Stimulated activated CD8-positive, alpha-beta memory T cell treated with anti-CD3 and anti-CD28 coated beads, Interleukin-7, amount 100 ng/mL, for 4 hours (primary cell): ENCODE measurements at places on chromosomes 6 and 20.

GRCh38 chr6:44567406-44567805, 179.9 kb downstream of the CDC5L start:
- DNase-seq, result no peak

DNA sequence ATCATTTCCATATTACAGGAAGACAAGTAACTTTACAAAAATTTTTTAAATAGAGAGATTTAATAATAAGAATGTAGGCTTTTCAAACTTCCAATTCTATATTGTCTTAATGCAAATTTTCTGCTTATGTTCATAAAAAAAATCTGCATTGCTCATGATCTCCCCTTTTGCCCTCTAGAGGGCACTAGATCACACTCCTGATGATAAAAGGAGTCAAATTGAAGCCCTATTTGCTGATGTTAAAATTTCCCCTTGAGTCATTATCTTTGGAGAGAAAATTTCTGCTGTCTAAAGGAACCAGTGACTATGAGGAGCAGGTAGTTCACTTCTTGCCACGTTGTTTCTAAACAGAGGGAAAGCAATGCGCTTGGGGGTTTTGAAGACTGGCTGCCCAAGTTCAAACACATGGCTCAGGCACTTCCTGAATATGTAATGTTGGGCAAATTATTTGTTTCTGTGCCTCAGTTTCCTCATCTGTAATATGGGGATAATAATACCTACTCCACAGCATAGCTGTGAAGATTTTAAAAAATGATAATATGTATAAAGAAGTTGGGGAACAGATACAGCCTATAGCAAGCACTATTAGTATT, 874.2 kb downstream of the TFAP2A start:
- no peak for DNase-seq

DNA sequence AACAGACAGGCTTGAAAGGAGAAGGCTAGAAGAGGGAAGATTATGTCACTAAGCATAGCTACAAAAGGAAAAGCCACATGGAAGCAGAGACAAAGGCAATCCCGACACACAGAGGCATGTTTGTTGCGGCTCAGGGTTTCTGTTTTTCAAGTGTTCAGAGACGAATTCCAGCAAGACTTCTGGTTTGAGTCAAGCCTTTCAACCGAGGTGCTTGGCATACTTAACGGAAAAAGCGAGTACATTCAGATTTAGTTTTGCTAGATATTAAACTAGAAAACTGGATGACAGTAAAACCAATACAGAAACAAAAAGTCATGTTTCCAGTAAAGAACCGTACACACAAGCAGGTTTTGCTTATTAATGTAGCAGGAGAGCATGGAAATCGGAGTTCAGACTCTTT, 27.2 kb downstream of the MCUR1 start:
- DNase-seq, result no peak

GRCh38 chr20:21104921-21105320, 1.2 kb downstream of the LINC00237 start:
- DNase-seq, result no peak

DNA sequence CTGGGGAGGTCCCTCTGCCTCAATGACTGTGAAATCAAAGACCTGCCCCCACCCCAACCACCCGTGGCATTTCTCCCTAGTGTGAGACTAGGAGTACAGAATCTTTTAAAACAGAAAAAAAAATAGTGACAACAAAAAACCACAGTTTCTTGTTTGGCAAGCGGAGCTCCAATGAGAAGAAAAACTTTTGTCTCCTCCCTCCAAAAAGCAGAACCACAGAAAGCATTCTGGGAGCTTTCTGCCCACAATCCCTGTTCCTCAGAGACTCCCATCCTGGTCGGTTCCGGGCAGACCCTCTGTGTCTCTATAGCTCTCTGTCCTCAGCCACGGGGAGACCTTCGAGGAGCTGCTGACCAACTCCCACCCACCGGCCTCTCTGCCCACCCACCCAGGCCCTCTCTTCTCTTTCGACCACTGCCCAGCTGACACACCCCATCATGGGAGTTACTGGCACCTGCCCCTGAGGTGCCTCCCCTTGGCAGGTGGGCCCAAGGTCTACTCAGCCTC, 4.9 kb downstream of the PREX1 start:
- no peak for DNase-seq

- peak; percentile 7 for DNase-seq
These were observed 654 bp downstream of the FAM8A1 start for GRCh38 chr6:17600527-17601385.

DNA sequence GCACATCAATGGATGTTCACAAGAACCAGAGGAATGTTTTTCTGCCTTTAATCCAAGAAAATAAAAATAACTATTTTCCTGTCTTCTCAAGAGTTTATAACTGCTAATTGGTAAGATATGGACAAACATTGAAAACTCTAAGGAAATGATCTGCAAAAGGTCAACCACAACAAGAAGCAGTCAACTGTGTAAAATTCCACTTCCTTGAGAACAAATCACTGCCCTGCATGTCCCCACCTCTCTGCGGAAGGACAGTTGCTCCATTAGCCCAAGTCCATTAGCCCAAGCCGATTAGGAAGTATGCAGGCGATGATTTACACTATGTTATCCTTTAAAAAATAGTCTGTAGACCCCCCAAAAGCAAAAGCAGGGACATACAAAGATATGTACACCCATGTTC, 27.6 kb downstream of the SLC22A23 start:
- no peak for DNase-seq

DNA sequence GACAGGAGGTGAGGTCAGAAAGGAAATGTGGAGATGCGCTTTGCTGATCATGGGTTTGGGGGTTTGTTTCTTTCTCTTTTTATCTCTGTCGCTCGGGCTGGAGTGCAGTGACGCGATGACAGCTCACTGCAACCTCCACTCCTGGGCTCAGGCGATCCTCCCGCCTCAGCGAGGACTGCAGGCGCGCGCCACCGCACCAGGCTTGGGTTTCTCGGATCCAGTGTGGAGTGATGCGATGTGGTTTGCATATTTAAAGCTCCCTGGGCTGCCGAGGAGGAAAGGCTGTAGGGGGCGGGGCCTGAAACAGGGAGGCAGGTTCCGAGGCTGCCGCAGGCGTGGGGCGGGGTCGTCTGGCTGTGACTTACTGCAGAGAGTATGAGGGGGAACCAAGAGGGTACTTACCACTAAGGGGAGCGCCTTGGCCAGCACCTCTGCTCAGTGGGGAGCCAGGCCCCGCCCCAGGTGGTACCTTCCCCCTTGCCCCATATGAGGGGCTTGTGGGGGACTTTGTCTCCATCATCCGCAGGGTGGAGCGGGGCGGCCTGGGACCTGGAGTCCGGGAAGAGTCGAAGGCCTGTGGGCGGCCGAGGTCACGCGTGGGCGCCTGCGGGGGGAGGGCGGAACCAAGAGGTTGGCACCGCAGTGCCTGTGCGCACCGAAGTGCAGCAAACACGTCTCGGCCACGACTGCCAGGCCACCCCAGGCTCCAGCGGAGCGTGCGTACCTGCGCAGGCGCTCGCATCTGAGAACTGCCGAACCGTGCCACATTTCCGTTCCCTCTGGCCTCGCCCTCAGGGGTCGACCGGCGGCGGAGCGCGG, 12.7 kb upstream of the BAK1 start:
- peak; percentile 28 for DNase-seq

DNA sequence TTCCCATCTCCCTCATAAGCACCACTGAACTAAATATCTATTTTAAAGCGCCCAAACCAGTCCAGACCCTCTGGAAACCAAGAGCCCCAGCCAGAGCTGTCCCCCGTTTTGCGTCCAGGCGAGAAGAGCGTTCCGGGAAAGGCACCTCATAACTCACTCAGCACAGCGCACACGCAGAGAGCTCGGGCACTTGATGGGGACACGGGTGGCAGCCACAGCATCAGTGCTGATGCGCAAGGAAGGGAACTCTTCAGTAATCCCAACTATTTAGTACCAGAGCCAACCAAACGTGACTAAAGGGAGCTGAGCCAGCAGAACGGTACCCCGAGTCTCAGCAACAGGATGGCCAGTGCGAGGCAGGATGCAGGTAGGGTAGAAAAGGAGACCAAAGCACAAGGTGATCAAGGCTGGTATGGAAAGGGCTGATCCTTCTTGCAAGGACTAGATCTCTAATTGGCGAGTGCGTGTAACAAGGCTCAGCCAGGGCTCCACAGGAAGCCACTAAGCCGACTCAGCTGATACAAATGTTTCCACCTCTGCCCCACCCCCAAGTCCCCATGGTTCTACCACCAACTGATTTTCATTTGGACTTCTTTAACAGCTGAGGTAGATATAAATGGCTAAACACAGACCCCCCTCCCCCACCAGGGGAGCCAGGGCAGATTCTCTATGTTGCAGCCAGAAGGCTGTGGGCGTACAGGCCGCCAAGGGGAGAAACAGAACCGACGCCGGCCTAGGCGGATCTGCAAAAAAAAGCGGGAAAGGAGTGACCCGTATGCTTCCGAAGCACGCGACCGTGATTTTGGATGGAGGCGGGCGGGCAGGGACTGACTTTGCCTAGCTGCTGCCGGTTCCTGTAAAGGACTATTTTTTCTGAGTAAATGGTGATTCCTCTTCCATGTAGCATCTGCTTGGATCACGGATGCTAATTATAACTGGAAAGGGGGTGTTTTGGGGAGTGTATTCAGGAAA, 183.5 kb upstream of the COL21A1 start:
- no peak for DNase-seq

DNA sequence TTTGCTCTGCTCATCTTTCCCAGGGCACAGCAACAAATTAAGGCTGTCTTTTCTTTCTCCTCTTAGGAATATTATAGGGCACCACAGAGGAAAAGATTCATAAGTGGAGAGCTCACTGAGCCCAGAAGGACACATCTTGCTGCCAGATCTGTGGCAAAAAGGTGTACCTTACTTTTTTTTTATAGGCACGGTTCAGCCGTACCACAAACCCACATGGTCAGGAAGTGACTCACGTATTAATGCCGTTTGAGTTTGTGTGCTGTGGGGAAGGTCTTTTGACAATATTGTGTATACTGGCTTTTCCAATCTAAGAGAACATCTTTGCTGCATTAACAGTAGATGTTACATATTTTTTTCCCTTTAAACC, 28.4 kb downstream of the PAQR8 start:
- peak; percentile 40 for DNase-seq

DNA sequence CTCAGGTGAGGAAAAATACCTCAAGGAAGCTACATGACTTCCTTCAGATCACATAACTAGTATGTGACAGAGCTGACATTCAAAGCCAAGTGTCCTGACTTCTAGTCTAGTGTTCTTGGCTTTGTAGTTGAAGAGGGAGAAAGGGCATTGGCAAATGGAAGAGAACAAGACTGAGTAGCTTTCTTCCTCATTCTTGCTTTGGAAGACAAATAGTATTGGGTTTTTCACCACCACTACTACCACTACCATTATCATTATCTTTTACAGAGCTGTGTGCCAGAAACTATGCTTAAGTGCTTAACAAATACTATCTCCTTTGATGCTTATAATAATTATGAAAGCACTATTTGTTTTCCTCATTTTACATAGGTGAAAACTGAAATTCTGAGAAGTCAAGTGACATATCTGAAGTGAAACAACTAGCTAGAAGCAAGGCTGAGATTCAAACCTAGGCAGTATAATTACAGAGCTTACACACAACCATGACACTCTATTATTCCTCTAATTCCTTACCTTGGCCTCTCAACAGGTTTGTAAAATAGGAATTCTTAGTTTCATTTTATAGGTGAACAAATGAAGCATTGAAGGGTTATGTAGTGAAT, 6.8 kb downstream of the ACSS2 start:
- no peak for DNase-seq

DNA sequence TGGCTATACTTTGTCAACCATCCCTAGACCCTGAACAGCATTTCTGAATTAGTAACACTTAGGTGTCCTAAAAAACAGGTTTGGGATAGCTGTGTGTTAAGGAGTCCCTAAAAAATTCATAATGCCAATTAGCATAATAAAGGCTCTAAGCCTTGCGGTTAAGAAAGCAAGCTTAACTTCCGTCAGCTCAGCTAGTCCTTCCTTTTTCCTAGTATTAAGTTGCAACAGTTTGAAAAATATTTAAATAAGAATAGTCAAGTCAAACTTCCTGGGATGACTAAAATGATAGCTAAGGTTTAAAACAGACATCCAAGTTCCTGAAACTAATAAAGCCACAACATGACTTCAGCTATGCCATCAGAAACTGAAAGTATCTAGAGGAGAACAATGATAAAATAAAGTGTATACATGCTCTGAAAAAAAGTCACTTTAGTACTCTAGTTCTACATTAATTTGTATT, 3.5 kb downstream of the AKIRIN2 start:
- no peak for DNase-seq

- no peak for DNase-seq
These were observed 449.4 kb upstream of the PTCHD4 start for GRCh38 chr6:48560408-48560807.

- no peak for DNase-seq
These were observed 80.9 kb downstream of the DLL1 start for GRCh38 chr6:170210026-170210390.

GRCh38 chr6:114344971-114345275, 2.1 kb upstream of the HS3ST5 start:
- no peak for DNase-seq

DNA sequence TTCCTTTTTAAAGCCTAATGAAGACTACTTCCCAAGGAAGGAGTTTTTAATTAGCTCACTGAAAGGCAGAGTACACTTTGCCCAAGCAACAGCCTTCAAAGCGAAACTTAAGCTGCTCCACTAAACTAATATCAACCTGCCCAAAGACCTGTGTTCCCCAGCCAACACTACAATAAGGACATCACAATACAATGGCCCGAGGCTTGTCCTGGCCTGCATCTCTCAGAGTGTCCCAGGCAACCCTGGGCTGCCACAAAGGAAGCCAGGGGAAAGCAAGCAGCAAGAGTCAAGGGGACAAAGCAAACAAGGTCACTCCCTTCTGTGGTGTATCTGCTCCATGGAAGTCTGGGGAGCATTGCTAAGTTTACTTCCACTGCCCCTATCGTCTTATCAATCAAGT, 52.3 kb downstream of the PIGU start:
- DNase-seq, result no peak

DNA sequence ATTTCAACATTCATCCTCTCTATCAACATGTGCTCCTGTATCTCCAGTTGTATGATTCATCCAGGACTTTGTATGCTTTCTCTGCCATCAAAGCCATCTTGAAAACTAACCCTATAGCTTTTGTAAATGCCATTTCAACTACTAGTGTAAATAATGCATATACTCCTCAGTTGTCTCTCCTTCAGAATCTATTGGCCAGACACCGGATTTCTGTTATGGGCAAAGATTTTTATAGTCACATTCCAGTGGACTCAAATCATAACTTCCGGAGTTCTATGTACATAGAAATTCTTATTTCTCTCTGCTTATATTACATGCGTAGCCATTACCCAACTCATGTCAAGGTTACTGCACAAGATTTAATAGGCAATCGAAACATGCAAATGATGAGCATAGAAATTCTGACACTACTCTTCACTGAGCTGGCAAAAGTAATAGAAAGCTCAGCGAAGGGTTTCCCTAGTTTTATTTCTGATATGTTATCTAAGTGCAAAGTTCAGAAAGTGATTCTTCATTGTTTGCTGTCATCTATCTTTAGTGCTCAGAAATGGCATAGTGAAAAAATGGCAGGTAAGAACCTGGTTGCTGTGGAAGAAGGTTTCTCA, 54.8 kb downstream of the PGM3 start:
- no peak for DNase-seq

GRCh38 chr6:7419065-7419464, 29.5 kb downstream of the RIOK1 start:
- no peak for DNase-seq

GRCh38 chr20:35395728-35396127, 16.0 kb downstream of the UQCC1 start:
- DNase-seq, result no peak
